ENCODE measurements at places on chromosomes 7 and 10.

- DNase-seq, result no peak
These were observed 18.4 kb downstream of the FBXW4 start for GRCh38 chr10:101676565-101676964.

- no peak for DNase-seq
These were observed 178.0 kb downstream of the IMMP2L start for GRCh38 chr7:111384065-111384891.

DNA sequence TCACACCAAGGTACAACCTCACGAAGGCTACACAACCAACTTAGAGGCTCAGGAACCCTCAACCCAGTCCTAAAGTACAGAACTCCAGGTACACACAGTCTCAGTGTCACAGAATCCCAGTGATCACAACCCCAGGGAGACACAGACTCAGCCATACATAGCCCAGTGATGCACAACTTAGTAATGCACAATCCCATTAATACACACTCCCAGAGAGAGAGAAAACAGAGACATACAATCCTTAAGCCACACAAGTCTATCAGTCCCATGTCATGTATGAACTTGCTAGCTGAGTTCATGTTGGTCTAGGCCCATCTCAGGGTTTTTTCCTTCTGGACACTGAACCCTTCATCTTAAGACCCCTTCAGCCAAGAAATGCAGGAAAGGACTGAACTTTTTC lies 4.6 kb downstream of the KCNIP2 start:
- no peak for DNase-seq

- no peak for DNase-seq
These were observed 85.9 kb downstream of the PON1 start for GRCh38 chr7:95238252-95238943.

DNA sequence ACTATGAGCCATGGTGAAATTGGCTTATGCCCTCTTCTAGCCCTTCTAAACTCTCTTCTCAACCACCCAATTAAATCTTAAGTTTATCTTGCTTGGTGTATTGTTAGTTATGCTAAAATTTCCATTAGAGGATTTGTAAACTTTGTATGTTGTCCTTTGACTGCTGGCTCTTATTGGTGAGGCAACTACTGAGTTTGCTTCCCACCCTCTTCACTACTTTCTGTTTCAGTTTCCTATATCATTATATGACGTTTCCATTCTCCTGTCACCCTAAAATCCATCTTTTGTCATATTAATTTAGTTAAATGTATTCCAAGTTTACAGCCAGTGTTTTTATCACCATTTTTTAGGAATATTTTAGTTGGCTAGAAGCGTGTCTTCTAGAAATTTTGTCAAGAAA lies 80.9 kb upstream of the VWC2 start:
- no peak for DNase-seq

- no peak for DNase-seq
These were observed 26.5 kb downstream of the MPP7 start for GRCh38 chr10:28276384-28276783.

DNA sequence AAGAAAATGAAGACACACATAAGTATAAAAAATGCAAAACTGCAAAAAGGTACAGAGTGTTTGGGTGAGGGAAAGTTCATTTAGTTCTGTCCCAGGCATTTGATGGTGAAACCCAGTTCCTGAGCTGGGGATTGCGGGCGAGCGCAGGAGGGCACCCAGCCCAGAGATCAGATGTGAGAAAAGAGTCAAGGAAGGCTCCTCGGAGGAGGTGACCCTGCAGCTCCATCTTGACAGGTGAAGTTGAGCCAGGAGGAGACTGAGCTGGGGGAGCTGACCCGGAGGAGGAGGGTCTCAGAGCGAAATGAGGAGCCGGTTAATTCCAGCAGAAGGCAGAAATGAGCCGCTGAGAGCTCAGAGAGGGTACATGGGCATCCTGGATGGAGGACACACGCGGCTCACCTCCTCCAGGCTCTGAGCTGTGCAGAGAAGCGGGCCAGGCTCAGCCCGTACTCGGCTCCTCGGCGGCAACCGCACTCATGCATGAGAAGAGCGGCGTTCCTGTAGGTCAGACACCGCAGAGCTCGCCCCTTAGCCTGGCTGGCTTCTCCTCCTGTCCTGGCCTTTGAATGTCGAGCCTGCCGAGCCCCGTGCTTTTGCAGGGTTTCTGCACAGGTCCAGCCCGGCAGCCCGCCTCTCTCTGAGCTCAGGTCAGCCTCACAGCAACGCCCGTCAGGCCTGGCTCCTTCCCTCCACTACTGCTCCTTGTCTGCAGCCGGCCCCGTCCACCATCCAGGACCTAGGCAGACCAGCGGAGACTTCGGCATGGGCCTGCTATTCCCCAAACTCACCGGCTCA lies 9.5 kb upstream of the RAMP3 start:
- no peak for DNase-seq

DNA sequence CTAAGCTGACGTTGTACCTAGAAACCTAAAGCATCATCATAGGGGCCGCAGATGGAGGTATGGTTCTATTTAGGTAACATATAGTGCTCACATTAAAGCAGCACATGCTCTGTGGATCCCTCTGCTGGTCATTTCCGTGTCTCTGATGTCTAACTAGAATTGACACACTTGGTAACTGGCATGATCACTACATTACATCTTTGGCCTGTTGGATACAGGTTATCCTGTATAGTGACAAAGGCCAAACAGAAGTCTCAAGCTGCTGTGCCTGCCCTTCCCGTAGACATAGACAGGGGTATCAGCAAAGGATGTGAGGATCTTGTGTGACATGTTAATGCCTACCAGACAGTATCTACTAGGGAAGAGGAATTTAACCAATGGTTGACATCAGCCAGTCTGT lies 51.2 kb downstream of the KIF5B start:
- no peak for DNase-seq

DNA sequence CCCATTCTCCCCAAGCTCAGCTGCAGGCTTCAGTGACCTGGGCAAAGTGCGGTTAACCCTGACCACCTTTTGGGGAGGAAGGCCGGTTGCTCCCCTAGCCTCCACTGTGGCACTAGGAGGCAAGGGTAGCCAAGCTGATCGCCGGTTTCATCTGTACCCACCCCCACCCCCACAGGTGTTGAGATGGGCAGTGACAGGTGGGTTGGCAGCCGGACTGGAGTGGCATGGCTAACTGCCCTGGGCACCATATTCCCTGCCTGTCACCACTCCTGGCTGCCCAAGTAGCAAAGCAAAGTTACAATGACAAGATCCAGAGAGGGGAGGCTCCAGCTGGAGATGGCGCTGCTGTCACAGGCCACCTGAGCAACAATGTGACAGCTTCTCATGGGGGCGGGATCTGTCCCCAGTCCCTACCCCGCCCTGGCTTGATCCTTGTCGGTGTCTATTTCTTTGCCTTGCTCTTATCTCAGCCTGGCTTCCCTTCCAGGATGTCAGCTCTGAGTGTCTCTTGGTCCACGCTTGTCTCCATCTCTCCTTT lies 27.0 kb upstream of the BMS1 start:
- DNase-seq, result no peak
